NCI-H226 (cell line): ENCODE measurements at places on chromosomes 2 and 18.

DNA sequence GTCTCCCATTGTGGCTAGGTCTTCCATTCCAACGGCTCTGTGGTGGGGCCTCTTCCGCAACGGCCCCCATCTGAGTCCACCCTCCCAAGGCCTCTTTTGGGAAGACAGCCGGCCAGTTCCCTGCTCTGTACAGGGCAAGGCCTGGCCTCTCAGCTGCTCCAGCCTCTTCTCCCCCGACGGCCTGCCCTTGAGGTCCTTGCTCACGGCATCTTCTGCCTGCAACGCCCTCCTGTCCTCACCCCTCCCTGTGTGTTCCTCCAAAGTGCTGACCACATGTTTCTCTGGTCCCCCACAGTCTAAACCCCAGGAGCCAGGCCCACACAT lies 16.0 kb downstream of the HS6ST1 start:
- no peak for DNase-seq

DNA sequence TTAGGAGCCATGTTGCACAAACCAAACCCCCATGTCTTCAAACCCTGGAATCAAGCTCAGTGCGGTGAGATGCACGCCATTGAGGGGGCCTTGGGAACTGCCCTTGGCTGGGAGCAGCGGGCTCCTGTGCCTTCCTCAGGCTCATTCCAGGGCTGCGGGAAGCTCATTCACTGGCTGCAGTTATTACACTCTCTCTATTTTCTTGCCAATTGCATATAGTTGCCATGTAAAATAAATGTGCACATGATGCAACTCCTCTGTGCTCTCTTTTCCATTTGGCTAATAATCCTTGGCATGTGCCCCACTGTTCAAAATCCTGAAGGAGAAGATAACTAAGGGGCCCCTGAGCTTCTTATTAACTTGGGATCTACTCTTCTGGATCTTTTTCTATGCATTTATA lies 74.7 kb downstream of the KCTD1 start:
- DNase-seq: no peak

DNA sequence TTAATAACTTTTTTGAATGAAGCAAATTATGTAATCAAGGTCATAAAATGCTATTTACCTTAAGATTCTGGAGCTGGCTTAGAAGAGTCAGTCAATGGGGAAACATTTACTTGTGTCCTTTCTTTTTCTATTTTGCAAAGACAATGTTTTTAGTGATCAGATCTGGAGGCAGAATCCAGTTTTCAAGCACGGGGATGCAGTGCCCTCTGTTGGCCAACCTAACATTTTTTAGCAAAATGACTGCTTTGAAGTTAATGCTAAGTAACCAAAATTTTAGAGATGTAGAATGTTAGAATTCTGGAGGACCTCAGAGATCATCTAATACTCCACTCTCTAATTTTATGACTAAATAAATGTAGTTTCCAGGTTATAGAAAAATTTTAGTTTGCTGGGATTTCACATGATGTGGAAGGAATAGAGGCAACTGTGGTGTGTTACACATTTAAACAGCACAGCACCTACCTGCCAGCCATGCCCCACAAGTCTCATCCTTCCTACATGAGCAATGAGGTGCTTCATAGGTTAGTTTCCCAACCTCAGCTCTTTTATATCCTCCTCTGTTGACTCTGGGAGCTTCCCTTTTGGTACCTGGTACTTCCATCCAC lies 23.6 kb upstream of the SLC9A4 start:
- no peak for DNase-seq

GRCh38 chr2:208265801-208266552 lies at the start of gene PIKFYVE:
PIKFYVE (plus strand) TSS chr2:208266255; CDS start chr2:208271520, 5,265 bp downstream.
- peak; percentile 90 for DNase-seq

- no peak for DNase-seq
Observed at GRCh38 chr18:57149051-57149450, 2.2 kb downstream of the BOD1L2 start.

GRCh38 chr2:70494293-70494886 lies 59.2 kb downstream of the TGFA start:
- no peak for DNase-seq

- no peak for DNase-seq
Observed at GRCh38 chr18:58270396-58270795, 226.4 kb downstream of the NEDD4L start.

DNA sequence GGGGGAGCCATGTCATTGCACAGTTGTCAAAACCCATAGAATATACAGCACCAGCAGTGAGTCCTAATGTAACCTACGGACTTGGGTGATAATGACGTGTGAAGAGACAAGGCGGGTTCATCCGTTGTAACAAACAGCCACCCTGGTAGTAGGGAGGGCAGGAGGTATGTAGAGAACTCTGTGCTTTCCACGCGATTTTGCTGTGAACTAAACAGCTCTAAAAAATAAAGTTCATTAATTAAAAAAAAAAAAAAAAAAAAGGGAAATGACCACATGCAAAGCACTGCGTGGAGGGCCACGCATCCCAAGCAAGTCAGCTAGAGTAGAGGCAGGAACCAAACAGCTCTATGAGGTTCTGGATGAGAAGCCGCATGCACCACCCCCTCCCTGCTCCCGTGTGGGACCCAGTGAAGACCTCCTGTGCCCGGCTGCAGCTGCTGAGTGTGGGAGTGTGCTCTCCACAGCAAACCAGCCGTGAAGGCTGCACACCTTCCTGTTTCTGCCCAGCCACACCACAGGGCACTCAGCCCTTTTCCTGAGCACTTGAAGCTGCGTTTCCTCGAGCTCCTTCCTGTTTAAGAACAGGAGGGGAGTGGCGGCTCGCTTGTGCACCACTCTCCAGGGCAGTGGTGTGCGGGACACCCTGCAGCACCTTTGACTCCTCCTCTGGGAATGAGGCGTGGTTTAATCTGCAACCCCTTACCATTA lies 65.6 kb downstream of the ODC1 start:
- DNase-seq: no peak

DNA sequence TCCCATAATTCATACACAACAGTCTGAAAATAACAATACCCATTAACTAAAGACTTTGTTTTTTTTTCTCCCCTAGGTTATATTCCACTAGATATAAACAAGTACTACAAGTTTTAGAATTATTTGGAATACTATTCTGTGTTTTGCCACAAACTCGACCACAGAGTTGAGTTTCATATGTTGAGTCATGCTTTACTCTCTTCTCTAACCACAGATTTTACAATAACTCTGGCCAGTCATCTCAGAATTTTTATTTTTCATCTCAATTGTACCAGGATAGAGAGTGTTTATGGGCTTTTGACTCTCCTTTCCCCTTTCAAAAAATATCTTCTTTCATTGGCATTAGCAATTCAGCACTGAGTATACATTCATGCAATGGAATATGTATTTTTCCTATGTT lies 348.7 kb upstream of the GALNT5 start:
- peak; percentile 67 for DNase-seq

- DNase-seq: no peak
Observed at GRCh38 chr2:143029141-143029540, 100.1 kb upstream of the ARHGAP15 start.

DNA sequence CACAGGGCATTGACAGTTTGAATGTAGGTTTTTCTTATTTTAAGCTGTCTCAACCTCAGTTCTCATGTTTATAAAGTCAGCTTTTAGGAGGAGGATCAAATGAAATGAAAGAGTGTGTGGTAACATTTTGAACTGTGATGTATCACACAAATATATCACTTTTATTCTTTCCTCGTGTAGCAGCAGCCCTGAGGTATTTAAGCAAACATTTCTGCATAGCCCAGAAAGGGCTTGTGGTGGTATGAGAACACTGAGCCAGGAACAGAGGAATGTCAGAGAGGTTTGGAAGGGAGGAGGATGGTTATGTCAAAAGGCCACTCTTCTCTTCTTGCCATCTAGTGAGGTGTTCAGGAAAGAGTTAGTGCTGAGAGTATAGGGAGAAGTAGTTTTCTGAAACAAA lies 150.2 kb downstream of the PARD3B start:
- no peak for DNase-seq

DNA sequence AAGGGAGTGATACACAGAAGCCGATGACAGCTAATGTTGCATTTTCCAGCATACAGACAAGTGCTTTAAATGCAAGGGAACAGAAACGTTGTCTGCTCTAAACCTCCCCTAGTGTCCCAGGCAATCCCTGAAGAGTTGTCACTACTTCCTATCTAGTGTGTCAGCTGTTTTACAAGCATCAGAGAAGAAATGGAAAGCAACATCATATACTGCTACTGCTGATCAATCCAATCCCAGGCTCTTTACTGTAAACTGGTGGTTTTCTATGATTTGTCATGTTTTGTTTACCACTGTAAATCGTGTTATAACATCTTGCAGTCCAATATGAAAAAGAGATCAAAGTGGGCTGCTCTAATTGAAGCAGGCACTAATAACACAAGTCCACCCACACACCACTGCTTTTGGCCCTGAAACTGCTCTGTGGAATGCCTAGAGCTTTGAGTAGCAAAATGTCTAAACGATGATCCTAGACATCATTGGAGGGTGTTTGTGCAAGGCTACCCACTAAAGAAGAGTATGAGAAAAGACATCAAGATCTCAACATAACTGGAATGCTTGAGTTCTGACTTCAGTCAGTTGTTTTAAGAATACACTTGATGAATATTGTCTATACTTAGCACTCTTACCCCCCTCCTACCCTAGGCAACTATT lies 18.1 kb upstream of the ROCK1 start:
- DNase-seq: peak; percentile 7

DNA sequence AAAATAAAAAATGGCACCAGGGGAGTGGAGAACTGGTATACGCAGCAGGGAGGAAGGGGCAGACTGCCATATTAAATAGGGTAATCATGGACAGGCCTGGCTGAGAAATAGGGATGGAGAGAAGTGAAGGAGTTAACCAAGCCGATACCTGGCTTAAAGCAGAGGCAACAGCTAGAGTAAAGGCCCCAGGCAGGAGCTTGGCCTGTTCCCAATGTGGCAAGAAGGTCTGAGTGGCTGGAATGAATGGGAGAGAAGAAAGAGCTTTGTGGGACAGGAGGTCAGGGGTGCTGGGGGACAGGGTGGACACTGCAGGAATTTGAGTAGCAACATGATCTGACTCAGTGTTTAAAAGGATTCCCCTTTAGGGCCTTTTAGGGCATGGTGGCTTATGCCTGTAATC lies 15.9 kb upstream of the AGFG1 start:
- no peak for DNase-seq

DNA sequence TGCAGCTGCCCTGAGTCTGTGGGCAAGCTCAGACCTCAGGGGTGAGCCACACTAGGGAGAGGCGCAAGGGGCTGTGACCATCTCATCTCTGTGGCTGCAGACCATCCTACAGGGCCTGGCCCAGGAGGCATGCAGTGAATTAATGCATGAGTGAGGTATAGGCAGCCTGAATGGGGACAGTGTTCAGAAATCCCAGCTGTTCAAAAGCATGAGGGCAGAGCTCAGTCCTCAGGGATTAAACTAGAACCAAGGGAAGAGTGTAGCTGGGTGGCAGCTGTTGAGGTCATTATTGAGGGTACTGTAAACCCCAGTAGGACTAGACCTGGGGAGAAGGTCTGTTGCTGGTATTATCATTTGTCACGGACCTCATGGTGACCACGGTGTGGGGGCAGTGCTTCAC lies 17.0 kb downstream of the TMEM177 start:
- no peak for DNase-seq

- no peak for DNase-seq
Observed at GRCh38 chr2:103781313-103781712, 1019.5 kb downstream of the TMEM182 start.

- DNase-seq: no peak
Observed at GRCh38 chr2:169073211-169073962, 4.0 kb downstream of the DHRS9 start.

DNA sequence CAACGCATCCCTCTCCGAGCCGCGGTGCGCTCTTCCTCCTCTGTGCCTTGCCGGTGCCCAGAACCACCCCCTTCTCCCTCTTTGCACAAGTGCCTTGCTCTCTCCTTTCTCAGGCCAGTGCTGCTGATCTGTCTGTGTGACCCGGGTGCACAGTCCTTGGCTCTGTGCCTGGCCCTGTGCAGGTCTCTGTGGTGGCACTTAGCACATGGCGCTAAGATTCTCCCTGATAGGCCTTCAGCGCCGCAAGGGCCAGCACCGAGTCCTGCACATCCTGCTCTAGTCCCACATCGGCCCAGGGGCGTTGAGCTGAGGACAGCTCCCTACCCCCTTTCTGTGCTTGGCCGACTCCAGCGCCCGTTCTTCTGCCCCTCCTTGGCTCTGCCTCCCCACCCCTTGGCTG lies 136.1 kb downstream of the NEDD4L start:
- no peak for DNase-seq

GRCh38 chr2:62038975-62039771 lies 133.7 kb downstream of the COMMD1 start:
- peak; percentile 92 for DNase-seq

GRCh38 chr2:100842241-100842922 lies 22.4 kb downstream of the NPAS2 start:
- DNase-seq: no peak

GRCh38 chr2:218298314-218298875 lies 6.1 kb upstream of the TMBIM1 start:
- no peak for DNase-seq

- no peak for DNase-seq
Observed at GRCh38 chr2:212465456-212465855, 73.1 kb downstream of the ERBB4 start.

DNA sequence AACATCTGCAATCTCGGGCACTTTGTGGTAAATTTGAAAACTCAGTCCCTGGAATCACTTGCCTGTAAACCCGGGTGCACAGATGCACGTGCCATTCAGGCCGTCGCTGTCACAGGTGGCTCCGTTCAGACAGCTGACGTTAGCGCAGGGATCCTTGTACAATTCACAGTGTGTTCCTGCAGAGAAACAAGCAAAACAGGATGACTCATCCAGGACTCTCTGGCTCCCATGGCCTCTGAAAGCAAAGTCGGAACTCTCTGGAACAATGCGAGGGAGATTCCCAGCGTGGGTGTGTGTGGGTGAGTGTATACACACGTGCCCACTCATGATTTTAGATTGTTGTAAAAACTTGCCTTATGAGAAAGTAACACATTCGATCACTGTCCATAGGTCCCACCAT lies 136.1 kb upstream of the PID1 start:
- peak; percentile 88 for DNase-seq

GRCh38 chr2:136363900-136364299 lies 246.0 kb upstream of the CXCR4 start:
- no peak for DNase-seq

DNA sequence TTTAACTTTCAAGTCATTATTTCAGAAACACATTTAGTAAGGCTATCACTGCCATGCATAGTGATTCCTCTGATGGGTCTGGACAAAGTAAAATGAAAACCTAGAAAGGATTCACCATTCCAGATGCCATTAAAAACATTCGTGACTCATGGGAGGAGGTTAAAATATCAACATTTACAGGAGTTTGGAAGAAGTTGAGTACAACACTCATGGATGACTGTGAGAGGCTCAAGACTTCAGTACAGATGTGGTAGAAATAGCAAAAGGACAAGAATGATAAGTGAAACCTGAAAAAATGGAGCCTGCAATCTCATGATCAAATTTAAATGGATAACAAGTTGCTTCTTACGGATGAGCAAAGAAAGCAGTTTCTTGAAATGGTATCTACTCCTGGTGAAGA lies 5.8 kb upstream of the TWSG1 start:
- DNase-seq: no peak

DNA sequence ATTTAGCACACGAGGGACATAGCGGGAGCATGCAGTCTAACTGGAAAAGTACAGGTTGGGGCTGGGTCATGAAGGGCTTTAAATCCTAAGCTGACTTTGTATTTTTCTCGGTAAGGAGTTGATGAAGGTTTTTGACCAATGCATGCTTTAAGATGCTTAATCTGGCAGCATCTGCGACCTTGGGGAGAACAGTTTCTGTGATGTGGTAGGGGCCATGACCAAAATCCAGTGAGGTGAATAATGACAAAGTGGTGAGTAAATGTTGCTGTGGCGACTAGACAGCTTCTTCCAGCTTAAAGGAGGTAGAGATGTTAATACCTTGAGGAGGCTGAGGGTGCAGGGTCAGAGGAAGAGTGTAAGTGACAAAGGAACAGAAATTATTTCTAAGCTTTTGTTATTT lies 174.6 kb upstream of the ALPP start:
- DNase-seq: no peak
